DMS 273 treated with DMSO at 0.1 percent for 48 hours (cell line): ENCODE measurements at places on chromosomes 3 and 15.

DNA sequence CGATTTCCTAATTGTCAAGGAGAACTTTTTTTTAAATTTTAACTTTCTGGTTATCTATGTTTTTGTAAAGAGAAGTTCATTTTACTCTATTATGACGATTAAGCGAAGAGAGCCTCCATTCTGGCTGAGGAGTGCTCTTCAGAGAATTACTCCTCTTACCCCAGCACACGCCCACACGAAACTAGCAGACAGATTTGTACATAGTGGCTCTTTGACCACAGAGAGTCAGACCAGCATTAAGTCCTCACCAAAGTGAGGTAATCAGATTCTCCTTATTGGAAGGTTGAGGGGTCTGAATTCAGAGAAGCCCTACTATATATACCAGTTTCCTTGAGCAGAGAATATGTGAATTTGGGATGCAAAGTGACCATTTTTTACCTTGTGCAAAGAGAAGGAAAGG lies 204.8 kb upstream of the TSC22D2 start:
- no peak for DNase-seq

DNA sequence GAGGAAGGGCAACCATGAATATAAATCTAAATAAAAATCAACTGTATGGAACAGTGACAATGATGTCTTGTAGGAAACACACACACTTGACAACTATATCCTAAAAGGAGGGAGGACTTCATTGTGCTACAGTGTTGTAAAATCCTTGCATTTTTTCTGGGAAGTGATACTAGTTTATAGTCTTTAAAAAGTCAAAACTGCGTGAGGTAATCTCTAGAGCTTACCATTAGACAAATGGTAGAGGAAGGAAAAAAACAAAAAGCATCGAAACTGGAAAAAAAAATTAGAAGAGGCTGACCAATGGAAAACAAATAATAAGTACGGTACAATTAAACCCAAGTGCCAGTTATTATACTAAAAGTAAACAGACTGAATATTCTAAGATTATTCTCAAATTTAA lies 38.7 kb downstream of the CHSY1 start:
- DNase-seq = no peak

DNA sequence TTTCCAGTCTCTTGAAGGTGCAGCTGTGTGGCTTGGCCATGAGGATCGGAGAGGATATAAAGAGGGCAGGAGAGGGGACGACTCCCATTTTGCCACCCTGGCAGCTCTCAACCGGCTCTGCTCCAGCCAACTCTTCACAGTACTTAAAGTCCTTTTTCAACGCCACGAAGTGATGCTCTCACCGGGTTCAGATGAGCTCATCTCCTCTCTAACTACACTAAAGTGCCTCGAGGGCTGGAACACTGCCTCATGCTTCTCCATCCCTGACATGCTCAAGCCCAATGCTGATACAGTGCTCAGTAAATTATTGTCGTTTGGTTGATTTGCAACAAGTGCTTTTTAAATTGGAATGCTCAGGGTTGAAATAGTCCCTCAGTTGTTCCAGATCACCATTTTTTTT lies 97.8 kb downstream of the GTPBP8 start:
- no peak for DNase-seq

GRCh38 chr15:29844290-29844903 lies 22.1 kb upstream of the TJP1 start:
- DNase-seq = no peak

DNA sequence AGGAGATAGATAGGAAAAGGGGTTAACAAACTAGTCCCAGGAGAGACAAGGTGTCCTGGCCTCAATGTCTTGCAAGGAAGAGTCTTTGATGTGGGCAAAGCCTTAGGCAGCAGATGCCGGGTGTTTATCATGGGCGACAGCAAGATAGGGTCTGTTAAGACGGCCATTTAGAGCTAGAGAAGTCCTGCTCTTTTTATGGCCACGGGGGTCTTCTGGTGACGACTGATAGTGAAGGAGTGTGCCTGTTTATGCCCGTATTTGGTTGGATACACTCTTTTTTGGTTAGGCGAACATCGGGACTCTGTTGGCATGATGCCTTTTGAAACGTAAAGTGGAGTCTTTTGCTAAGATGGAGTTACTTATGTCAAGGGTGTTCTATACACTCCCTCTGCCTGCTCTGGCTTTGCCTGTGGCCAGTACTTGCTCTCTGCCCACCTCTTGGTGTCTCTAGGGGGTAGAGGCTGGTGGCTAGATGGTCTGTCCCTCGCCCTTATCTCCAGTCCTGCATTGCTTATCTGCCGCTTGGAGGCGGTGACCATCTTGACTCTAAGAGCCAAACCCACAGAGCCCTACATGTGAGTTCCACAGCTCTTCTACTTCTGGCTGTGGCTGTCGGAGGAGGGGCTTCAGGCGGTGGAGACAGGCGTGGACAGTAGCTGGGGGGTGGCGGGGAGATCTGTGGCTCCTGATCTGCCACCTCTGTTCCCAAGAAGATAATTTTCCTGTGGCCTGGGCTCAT lies 55.8 kb upstream of the ZBTB38 start:
- DNase-seq = no peak

- DNase-seq = no peak
These were observed 476.1 kb downstream of the NAALADL2 start for GRCh38 chr3:175335229-175335628.

DNA sequence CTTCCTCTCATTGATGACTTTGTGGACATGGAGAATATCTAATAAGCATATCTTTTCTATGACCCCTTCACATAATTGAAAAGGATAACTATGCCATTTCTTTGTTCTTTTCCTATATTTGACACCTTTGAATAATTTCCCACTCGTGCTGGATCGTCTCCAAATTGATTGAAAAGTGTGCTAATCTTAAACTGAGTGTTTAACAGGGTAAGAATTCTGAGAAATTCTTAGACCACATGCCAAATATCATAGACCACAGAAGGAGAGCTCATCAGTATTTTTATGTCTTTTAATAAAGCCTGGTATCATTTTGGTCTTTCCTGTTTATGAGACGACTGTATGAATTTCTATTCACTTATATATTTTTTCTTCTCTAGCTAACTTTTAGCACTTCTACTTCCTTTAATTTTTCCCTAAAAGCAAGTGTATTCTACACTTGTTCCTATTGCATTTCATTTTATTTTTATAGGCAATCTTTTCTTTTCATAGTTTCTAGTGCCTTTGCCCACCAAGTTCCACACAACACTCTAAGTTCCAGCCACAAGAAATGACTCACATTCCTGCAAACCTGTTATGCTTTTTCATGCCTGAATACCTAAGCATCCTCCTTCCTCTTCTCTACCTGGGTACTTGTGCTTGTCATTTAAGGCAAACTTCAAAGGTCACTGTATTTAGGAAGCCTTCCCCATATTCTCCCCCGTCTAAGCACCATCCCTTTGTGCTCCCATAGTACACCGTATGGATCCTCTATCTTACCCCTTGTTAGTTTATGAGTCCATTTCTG lies 30.1 kb downstream of the KBTBD8 start:
- DNase-seq = no peak

GRCh38 chr3:193585530-193585929 lies 7.5 kb upstream of the OPA1 start:
- DNase-seq = no peak

DNA sequence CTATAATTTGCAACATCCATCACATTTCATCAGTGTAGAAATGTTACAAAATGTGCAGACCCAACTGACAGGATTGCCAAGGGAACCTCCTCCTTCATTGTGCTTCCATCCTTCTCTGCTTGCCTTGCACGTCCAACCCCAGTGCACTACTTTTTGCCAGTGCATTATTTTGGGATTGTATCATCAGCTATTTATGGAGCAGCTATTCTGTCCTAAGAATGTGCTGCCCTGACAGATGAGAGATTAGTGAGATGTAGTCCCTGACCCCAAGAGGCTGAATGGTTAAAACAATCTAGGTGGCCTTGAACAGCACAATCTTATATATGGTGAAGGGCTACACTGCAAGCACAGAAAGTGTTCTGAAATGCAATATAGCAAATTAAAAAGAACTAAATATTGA lies 935.8 kb downstream of the IGSF11 start:
- DNase-seq = no peak

GRCh38 chr15:35376707-35377106 lies 169.3 kb downstream of the DPH6 start:
- no peak for DNase-seq

- no peak for DNase-seq
These were observed 140.0 kb upstream of the MLF1 start for GRCh38 chr3:158430968-158431367.

GRCh38 chr3:59127071-59127470 lies 77.2 kb upstream of the CFAP20DC start:
- no peak for DNase-seq

GRCh38 chr3:53158765-53159155 lies 2.2 kb upstream of the PRKCD start:
- DNase-seq = no peak

DNA sequence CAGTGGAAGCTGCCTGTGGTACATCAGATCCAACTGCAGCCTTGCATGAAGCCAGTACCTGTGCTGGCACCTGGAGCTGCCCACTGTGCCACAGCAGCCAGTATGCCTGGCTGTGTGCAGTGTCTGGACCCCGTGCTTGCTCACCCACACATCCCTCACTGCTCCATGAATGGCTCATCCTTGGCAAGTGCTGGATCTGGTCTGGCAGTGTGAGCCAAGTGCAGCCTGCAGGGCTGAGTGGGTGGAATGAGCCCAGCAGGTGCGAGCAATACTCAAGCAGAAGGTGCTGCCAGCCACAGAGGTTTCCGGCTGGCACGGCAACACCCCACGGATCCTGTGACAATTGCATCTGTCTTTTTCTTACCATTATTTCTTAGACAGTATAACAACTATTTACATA lies 488.2 kb upstream of the ROBO2 start:
- no peak for DNase-seq

- DNase-seq = no peak
These were observed 7.6 kb upstream of the FOXB1 start for GRCh38 chr15:59996298-59997041.

GRCh38 chr3:159634483-159634882 lies 354.2 kb upstream of the IL12A start:
- DNase-seq = no peak

GRCh38 chr15:77454951-77455350 lies 34.3 kb downstream of the HMG20A start:
- no peak for DNase-seq

GRCh38 chr3:57003676-57004075 lies 56.8 kb upstream of the SPATA12 start:
- DNase-seq = no peak

DNA sequence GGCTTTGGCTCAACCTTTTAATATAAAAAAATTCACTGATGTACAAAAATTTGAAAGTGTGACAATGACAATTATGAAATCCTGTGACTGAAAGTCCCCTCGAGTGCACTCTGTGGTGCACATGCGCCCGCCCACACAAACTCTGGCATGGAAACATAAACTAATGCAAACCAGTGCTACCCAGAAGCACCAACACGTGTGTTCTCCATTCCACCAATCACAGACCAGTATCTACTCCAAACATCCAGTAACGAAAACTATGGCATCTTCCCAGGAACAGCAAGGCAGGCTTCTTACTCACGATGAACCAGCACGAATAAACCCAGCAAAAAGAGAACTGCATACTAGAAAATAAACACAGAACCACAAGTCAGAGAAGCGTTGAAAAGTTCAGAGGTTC lies 11.7 kb upstream of the NMB start:
- DNase-seq = no peak

DNA sequence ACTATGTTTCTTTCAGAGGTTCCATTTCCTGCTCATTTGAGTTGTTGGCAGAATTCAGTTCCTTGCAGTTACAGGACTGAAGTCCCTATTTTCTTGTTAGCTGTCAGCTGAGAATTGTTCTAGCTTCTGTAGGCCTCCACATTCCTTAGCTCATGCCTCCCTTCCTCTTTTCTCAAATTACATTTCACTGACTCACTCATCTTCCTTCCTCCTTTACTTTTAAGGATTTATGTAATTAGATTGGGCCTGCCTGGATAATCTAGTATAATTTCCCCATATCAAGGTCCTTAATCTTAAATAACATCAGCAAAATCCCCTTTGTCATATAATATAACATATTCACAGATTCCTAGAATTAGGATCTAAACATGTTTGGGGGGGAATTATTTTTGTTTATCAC lies 40.6 kb upstream of the RBMS3 start:
- DNase-seq = no peak

DNA sequence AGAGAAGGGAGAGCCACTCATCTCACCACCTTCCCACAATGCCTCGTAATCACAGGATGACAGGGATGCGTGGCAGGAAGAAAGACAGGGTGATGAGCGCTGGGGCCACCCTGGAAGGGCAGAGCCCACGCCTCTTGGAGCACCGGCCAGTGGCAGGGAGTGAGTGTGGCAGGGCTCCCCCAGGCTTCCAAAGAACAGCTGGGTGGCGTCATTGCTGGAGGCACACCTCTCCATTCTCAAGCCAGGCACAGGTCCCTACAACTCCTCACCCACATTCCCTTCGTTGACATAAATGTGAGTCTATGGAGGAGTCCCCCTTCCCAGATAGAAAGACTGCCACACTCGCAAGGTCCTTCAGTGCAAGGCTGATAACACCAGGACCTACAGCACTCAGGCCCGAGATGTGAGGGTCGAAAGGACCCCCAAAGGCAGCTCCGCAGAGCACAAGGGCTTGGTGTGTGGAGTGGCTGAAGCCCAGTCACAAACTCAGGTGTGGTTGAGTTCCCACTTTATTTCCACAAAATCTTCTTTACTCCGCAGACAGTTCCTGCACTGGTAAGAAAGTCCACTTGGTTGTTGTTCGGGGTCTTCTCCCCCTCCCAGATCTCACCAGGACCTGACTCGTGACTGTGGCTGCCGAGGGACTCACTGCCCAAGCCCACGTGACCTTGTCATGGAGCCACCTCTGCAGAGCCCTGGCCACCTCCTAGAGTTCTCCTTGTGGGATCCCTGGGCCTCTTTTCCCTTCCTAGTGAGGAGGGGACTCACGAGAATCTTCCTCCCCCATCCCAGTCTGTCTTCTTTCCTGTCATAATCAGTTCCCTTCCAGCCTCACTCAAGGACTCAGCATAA lies 22.4 kb upstream of the CORO2B start:
- no peak for DNase-seq

GRCh38 chr15:41942886-41943285 lies 29.5 kb downstream of the EHD4 start:
- DNase-seq = no peak

GRCh38 chr3:185992831-185993374 lies 55.1 kb upstream of the TRA2B start:
- DNase-seq = no peak

DNA sequence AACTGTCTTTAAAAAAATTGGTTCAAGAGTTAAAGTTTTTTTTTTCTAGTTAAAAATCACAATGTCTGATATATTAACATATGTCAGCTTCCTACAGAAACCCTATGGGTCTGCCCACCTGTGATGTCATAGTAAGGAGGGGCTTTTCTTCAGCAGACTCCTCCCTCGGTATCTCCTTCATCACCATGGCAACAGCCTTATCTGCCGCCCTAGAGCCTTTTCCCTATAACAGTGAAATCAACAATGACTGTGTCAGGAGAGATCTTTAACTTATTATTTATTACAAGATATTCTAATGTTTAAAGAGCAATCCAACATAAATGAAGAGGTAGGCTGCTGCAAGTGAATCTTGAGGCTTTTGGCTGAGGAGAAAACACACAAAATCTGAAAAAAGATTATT lies 138.7 kb downstream of the PEX5L start:
- DNase-seq = peak; percentile 54

GRCh38 chr15:22891426-22892210 lies 53.2 kb downstream of the NIPA2 start:
- DNase-seq = no peak

GRCh38 chr3:43400781-43401730 lies 114.7 kb downstream of the SNRK start:
- DNase-seq = no peak

GRCh38 chr3:153640689-153641665 lies 479.0 kb downstream of the RAP2B start:
- DNase-seq = no peak
